ENCODE measurements at places on chromosomes 2 and 18.
A peak's percentile ranks its signal among the peaks of the same experiment; 100 is the strongest.

- DNase-seq, result peak; percentile 68
Observed at GRCh38 chr2:85066874-85067351, 66.3 kb upstream of the TCF7L1 start.

GRCh38 chr2:216942016-216942415 is 82.2 kb upstream of the TNP1 start:
- DNase-seq, result no peak

DNA sequence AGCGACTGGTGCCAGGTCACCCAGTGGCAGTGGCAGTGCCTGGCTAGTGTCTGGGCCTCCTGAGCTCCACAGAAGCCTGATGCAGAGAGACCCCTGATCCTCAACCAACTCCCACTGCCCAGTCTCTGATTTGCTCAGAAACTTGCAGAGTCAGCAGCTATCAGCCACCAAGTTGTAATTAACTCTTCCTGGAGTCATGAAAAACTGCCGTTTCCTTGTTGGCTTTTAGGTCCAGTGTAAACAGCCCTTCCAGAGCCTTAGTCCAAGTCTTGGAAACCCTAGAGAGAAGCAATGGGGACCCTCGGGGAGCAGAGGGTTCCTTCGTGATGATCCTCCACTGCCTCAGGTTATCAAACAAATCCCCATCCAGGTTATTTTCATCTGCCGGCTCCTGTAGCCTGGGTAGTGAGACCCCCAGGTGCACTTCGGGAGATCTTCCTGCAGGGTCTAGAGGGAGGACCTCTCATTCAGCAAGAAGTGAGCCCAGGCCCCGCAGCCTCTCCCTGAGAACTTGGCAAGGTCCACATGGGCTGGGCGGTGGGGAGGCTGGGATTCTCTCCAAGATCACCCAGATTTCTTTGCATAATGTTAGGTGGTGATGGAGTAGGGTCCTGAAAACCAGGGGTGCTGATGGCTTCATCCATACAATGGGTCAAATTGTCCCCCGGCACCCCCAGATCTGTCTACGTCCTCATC is 137.7 kb upstream of the HDAC4 start:
- no peak for DNase-seq

DNA sequence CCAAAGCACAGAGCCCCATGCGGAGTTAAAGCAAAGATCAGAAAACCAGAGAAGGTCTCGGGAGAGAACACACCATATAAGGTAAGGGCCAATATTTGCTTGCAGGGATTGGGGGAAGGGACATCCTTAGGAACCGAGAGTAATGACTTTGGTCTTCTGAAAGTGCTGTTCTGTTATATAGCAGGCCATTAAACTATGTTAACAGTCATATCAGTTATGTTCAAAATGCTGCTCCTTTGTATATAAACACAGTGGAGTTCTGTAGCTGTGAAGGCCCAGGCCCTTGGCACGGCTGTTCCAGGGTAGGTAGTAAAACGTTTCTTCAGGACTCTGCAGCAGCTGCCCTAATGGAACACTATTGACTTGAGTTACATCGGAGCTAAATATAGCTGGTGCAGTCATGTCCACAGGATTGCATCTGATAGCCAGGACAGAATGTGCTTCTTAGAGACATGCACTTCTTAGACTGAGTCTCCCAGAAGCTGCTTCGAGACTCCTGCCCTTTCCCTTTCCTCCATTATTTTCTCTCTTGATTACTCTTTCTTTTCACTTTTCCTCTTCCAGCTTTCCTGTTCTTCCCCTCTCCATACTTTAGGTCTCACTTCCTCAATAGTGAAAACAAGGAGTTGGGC is 122.4 kb downstream of the SETBP1 start:
- peak; percentile 69 for DNase-seq

- DNase-seq, result no peak
Observed at GRCh38 chr18:25518716-25519053, 166.7 kb upstream of the ZNF521 start.

DNA sequence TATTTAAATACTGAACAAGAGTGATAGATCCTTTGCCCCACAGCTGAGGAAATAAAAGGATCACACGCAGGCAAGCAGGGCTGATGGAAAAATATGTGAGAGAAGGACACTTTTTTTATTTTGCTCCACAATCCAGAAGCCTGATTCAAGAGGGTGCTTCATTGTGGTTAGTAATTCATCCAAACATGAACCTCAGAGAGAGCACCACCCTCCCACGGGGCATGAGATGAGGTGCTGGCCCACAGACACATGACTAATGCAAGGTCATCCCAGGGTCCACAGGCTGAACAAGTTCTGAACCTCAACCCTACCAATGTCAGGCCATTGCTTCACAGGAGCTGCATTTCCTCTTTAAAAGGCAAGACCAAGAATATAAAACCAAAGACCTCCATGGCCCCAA is 239.6 kb downstream of the MREG start:
- DNase-seq, result no peak

DNA sequence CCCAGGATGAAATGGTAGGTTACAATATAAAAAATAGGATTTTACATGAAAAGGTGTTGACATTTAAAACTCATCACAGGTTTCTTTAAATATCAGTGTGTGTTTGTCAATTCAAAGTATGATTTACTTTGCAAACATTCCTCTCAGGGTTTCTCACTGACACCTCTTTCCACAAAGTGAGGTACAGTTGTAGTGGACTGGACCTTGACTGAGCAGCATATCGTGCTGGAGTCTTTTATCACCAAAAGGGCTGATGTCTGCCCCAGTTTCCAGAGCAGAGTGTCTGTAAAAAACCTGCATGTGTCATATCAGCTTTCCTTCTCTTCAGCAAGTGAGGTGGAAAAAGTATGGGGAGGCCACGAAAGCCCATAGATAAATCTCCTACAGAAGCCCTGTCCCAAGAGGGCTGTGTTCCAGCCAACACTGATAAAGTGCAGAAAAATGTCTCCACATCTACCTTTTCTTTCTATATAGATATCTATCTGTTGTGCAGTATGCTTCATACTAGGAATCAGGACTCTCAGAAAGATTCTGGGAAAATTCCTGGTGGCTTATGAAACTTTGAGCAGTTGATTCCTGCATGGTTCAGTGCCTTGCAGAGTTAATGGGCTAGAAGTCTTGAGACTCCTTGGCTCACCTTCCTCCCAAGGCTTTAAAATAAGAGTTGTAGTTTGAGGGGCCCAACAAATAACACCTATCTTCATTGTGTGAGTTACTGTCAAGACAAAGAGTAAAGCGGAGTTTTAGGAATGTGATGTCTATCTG is 6.9 kb downstream of the ACYP2 start:
- DNase-seq, result no peak

DNA sequence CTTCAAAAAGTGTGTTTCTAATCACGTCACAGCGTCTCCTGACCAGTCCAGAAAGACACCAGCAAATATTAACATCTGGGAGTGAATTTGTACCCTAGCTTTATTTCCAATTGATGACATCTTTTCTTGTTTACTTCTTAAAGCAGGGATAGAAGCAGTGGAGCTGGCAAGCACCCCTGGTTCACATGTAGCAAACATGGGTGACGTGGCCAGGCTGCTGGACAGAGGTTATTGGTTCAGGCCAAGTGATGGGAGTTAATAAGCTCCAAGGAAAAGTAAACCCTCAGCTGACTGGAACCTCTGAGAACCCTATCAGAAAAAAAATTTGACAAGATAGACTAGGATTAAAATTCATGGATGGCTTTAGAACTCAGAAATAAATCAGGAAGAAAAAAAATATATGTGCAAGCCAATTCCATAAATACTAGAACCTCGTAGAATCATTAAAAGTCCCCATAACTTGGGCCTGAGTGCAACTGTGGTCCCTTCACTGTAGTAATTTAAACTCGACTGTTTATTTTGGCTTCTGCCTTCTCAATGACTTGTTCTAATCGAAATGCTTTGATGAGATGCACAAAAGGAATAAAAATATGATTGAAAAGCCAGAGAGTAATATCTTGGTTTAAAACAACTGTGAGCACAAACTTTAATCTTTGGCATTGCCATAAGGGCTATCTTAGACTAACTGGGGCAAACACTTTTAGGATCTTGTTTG is 121.5 kb upstream of the CTAGE1 start:
- DNase-seq, result no peak

- no peak for DNase-seq
Observed at GRCh38 chr2:228102949-228103348, 78.5 kb downstream of the SPHKAP start.

- DNase-seq, result no peak
Observed at GRCh38 chr2:241844831-241845578, 13.7 kb downstream of the PDCD1 start.

- DNase-seq, result no peak
Observed at GRCh38 chr2:95287336-95287735, 9.8 kb upstream of the KCNIP3 start.

DNA sequence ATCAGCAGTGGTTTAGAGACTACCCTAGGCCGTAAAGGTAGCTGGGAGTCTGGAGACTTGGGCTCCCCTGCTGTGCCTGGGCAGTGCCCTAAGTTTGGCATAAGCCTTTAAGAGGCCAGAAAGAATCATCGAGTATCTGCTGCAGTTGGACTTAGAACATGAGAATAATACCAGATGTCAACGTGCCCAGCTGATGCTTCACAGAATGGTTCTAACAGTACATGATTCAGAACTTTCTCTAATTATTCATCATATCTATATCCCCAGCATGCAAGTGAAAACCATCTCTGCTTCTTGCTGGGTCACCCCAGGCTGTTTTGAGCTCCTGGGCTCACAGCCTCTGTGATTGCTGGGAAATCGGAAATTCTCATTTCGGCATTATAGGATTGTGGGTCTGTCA is 118.1 kb downstream of the NCK2 start:
- DNase-seq, result no peak

GRCh38 chr18:74916773-74917393 is 292.1 kb downstream of the PTGR3 start:
- DNase-seq, result no peak

GRCh38 chr2:26176279-26176615 is 3.4 kb downstream of the GAREM2 start:
- no peak for DNase-seq

DNA sequence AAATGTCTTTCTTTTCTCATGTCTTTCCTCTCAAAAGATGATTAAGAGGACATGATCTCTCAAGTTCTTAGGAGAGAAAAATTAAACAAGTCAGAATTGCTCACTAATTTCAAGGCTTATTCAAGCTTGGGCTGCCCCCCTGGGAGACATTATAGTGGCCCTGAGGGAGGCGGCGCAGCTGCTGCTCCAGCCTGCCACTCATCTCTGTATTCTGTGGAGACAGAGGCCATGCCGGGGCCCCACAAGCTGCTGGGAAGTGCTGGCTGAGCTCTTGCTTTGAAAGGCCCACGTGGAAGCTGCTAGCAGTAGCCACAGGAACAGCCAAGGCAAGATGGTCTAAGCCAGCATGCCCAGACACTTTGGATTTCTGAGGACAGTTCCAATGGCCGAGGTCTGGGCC is 267.4 kb downstream of the LNPK start:
- DNase-seq, result no peak

DNA sequence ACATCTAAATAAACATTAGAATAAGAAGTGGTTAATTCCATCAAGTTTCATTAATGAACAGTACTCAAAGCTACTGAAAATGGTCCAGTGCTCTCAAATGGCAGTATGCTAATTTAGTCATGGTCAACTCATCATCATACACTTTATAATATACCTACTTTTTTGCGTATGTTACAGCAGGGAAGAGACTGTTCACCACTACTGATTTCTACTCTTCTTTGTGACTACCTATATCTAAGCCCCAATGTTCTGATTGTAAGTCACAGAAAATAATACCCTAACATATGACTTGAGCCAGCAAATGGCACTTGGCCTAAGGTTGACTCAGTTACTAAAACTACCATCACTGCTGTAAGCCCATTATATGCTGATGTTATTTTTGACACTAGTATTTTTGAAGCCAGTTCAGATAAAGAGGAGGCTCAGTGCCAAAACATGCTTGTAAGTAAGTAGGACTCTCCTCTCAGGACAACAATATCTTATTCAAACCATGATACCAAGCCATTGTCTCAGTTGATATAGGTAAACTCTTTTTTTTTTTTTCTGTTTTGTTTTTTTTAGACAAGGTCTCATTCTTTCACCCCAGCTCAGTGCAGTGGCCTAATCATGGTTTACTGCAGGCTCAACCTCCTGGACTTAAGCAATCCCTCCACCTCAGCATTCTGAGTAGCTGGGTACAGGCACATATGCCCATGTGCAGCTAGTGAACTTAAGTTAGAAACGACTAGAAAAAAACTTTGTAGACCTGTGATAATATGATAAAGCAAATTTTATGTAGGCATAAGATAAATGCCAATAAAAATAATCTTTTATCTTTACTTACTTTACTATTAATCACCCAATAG is 266.9 kb downstream of the ZNF385B start:
- DNase-seq, result no peak
